ENCODE measurements at places on chromosomes 3 and 15. TPM values are rescaled to one million over a fixed set of nuclear protein-coding genes. Genes with fewer than 3 reads are reported as not detected.
A peak's percentile ranks its signal among the peaks of the same experiment; 100 is the strongest.

The PLA1A gene
- not detected for total RNA-seq

The ZNF445 gene
- 13.4 TPM for total RNA-seq

DNA sequence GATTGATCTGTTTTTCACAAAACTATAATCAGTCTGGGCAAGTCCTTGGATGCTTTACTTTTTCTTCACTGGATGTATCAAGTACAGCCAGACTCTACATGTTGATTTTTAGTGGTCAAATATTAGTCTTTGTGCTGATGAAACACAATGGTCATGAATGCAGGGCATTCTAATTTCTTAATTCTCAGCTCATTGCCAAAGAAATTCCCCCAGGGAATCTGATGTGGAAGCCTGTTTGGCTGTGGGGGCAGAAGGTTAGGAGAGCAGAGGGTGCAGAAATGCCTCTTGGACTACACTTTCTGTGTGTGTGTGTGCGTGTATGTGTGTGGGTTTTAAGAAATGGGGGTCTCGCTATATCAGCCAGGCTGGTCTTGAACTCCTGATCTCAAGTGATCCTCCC lies 48.7 kb upstream of the HACD2 start:
- H3K36me3 ChIP-seq: peaks cover 7% of the 10 kb centered on the region
- no peaks in the 10 kb centered on the region for H3K4me1 ChIP-seq

DNA sequence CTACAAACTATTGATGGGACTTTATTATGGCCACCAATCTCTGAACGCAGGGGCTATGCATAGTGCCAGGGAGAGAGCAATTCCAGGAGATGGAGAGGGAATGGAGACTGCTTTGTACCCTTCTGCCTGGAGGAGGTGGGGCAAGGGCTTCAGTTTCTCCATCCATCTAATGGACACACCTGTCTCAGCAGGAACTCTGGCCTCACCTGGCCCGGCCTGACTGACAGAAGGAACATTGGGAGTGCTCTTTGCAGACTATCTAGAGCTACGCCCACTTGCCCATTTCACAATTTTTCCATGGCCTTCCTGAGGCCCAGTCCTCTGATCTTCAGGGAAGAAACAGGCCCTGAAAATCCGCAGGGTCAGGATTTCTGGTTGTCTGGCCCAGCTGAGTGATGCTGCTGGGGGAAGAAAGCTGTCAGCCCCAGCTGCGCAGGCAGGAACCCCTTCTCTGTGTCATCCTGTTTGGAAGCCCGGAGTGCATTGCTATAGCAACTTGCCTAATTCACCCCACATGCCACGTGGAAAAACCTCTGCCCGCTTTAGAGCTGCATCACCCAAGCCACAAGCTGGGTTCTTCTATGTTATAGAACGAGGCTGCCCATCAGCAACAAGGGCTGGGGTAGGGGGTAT lies 6.4 kb downstream of the ITGA11 start:
- no peak overlapping the region for H3K4me3 ChIP-seq
- peaks cover 28% of the 10 kb centered on the region for H3K27me3 ChIP-seq
- H3K36me3 ChIP-seq: no peaks in the 10 kb centered on the region
- peaks cover 3% of the 10 kb centered on the region for H3K4me1 ChIP-seq
- no peak overlapping the region for H3K27ac ChIP-seq
- DNase-seq: no peak

DNA sequence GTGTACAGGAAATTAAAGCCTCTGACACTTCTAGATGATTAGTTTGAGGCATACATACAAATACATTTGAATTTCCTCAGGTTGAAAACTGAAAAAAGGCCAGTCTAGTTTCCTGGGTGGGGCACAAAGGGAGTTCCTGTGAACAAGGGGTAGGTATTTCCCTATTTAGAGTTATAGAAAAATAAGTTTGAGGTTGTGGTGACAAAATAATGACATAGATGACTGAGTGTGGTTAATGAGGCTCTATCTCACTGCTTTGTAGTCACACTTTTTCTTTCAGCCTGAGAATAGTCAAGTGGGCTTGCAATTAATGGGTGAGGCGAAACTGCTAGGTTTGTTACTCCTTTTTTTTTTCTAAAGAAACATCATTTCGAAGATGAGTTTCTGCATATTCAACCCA lies 4.3 kb downstream of the SLCO3A1 start:
- H3K27ac ChIP-seq: peak overlapping the region; percentile 59
- DNase-seq: peak; percentile 22
- no peaks in the 10 kb centered on the region for H3K36me3 ChIP-seq
- peaks cover 7% of the 10 kb centered on the region for H3K27me3 ChIP-seq
- H3K4me1 ChIP-seq: peaks cover 55% of the 10 kb centered on the region

GRCh38 chr3:157220211-157220610 lies 60.3 kb upstream of the CCNL1 start:
- peaks cover 2% of the 10 kb centered on the region for H3K4me1 ChIP-seq
- H3K4me3 ChIP-seq: no peak overlapping the region
- H3K36me3 ChIP-seq: no peaks in the 10 kb centered on the region
- H3K27ac ChIP-seq: no peak overlapping the region
- DNase-seq: no peak

- no peak overlapping the region for H3K4me3 ChIP-seq
- no peaks in the 10 kb centered on the region for H3K27me3 ChIP-seq
- H3K4me1 ChIP-seq: no peaks in the 10 kb centered on the region
- no peak overlapping the region for H3K27ac ChIP-seq
These were observed 1.5 kb upstream of the P2RY12 start for GRCh38 chr3:151386056-151386455.

DNA sequence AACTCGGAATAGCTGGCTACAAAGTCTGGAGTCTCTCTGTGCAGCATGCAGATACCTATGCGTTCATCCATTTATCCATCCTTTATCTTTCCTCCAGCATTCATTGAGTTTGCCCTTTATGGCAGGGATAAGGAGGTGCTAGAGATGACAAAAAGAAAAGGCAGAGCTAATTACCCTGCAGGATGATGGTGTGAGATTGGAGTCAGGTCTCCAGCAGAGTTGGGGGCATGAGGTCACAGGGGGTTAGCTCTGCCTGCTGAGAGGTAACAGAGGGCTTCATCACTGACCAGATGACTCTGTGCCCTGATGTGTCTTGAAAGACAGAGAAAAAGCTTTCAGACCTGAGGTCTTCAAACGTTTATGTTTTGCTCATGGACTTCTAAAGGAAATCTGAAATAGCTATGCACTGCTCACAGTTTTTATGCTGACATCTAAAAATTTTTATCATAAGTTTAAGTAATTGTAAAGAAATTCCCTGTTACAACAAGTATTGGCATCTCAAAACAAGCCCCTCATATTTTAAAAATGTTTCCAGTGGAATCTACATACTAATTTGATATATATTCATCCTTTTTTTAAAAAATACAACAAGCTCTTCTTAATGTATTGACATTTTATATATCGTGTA lies 132.3 kb upstream of the ANKRD28 start:
- H3K27me3 ChIP-seq: no peaks in the 10 kb centered on the region
- H3K27ac ChIP-seq: no peak overlapping the region
- no peaks in the 10 kb centered on the region for H3K4me1 ChIP-seq
- H3K4me3 ChIP-seq: no peak overlapping the region
- no peak for DNase-seq

GRCh38 chr3:127959873-127960272 lies 44.8 kb downstream of the KBTBD12 start:
- no peaks in the 10 kb centered on the region for H3K36me3 ChIP-seq
- no peaks in the 10 kb centered on the region for H3K27me3 ChIP-seq
- no peak overlapping the region for H3K27ac ChIP-seq
- no peak for DNase-seq

DNA sequence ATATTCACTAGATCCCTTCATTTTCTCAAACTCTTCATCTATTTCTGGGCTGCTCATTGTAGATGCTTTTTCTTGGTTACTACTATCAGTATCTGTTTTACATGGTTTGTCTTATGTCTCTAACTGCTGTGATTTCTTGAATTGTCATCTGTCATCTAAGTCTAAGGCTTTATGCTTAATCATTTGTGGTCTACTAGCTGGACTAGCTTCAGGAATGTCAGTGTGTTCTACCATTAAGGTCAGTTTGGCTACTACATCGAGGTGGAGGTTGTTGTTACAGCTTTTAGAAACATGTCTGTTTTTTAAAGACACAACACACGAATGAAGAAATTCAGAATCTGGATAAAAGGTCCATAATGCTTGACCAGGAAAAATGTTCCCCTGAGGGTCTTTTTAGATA lies 82.2 kb downstream of the ABI3BP start:
- no peaks in the 10 kb centered on the region for H3K4me1 ChIP-seq
- no peak overlapping the region for H3K27ac ChIP-seq
- H3K4me3 ChIP-seq: no peak overlapping the region
- no peaks in the 10 kb centered on the region for H3K36me3 ChIP-seq
- DNase-seq: no peak

- no peaks in the 10 kb centered on the region for H3K27me3 ChIP-seq
- no peak overlapping the region for H3K27ac ChIP-seq
- H3K36me3 ChIP-seq: peaks cover 15% of the 10 kb centered on the region
- H3K4me3 ChIP-seq: no peak overlapping the region
- peaks cover 12% of the 10 kb centered on the region for H3K4me1 ChIP-seq
These were observed 4.8 kb downstream of the LPCAT4 start for GRCh38 chr15:34362047-34362773.

The OR5K2 gene
- not detected for total RNA-seq
